CD14-positive monocyte (primary cell): ENCODE measurements at places on chromosomes 3 and 15. TPM values are rescaled to one million over a fixed set of nuclear protein-coding genes. Genes with fewer than 3 reads are reported as not detected.

The CPNE9 gene
- polyA plus RNA-seq = 0.48 and 0.55 TPM in 2 replicates

The TM2D3 gene
- 22.9 TPM for polyA plus RNA-seq

The ARPP21 gene
- polyA plus RNA-seq = not detected

The PSTPIP1 gene
- polyA plus RNA-seq = 183 and 185 TPM in 2 replicates

The PAK6 gene
- polyA plus RNA-seq = not detected

DNA sequence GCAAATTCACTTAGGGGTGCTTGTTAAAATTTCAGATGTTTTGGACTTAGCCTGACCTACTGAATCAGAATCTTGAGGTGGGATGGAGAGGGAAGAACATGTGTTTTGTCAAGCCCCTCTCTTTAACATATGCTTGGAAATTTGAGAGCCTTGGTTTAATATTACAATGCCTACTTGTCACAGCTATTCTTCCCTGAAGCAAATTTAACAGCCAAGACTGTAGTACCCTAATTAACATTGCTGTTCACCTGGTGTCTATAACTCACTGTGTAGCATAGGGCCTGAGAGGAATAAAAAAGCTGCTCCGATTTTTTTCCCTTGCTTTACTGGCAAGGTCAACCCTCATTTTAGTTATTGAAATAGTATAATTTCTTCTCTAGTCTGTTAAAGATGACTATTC is 880.1 kb downstream of the CADM2 start:
- no peak for DNase-seq

- no peak for DNase-seq
Observed at GRCh38 chr3:126364731-126365301, 7.6 kb upstream of the KLF15 start.

- no peak for DNase-seq
Observed at GRCh38 chr3:122313281-122313680, 11.8 kb upstream of the CSTA start.

DNA sequence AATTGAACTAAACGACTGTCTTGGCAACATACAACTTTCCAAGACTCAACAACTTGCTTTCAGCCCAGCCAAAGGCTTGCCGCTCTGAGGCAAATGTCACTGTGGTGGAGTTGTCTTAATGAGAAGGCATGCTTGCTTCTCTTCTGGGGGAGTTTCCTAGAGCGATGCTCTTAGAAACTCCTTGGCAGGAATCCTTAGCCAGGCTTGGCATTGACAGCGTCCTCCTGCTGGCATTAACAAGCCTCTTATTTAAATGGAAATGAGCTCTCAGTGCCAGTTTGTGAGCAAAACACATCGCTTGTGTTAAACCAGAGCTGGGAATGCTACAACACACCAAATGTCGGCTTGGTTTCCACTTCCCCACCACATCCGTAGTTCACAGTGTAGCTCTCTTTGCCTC is 265.5 kb upstream of the TPRG1 start:
- no peak for DNase-seq

GRCh38 chr3:151316267-151316991 is at the start of gene GPR87:
Gene GPR87 (minus strand): TSS chr3:151316820. CDS start chr3:151300100, 16,720 bp downstream.
- no peak for DNase-seq

DNA sequence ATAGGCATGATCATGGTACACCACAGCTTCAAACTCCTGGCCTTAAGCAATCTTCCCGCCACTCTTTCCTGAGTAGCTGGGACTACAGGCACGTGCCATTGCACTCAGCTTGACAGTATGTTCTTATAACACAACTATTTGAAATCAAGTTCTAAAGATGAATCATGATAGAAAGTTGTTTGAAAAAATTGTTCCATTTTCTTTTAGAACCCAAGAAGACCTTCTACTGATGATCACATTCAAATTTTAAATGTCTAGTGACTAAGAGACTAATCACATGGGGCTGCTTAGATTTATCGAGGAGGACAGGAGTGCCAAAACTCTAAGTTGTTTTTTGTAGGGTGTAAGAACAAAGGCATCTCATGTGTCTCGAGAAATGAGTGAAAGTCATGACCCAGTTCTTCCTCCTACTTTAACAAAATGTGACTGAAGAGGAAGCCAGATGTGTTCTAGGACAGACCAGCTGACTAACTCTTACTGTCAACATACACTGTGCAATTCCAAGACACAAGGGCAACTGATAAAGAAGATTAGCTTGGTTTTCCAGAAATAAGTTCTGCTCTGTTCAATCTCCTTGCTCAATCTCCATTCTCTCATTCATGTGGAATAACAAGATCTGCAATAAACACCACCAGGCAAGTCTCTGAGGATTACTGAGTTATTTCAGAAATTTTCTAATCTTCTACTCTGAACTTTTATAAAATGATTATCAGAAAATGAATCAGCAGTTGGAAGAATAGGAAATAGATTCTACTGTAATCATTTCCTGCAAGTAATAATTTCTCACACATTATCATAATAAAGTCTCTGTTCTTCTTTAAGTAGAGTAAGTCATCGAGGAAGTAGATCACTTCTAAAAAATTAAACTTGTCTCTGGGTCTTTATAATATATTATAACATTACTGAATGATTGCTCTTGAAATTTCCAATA is 122.6 kb upstream of the CCNL1 start:
- DNase-seq = no peak

- no peak for DNase-seq
Observed at GRCh38 chr3:61030469-61031035, 220.7 kb downstream of the FHIT start.
